ENCODE measurements at places on chromosomes 4 and X.
A peak's percentile ranks its signal among the peaks of the same experiment; 100 is the strongest.

GRCh38 chrX:20620306-20620705, 353.6 kb upstream of the RPS6KA3 start:
- no peak for DNase-seq

- no peak for DNase-seq
Measured at GRCh38 chr4:57156242-57156990, 46.2 kb upstream of the IGFBP7 start.

DNA sequence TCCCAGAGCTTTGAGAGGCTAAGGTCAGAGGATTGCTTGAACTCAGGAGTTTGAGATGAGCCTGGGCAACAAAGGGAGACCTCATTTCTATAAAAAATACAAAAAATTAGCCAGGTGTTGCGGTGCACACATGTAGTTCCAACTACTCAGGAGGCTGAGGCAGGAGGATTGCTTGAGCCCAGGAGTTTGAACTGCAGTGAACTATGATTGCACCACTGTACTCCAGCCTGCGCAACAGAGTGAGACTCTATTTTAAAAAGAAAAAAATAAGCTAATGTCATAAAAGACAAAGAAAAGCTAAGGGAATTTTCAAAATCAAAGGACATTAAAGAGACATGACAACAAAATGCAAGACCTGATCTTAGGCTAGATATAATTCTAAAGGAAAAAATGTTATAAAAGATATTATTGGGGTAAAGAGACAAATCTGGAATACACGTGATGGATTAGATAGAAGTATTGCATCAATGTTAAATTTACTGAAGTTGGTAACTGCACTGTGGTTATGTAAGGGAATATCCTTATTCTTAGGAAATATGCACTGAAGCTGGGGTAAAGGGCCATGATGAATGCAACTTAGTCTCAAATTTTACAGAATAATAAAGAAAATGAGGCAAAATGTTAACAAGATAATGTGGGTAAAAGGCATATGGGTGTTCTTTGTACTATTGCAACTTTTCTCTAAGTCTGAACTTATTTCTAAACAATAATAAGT, 75.2 kb downstream of the SPRY1 start:
- no peak for DNase-seq

- no peak for DNase-seq
Measured at GRCh38 chr4:108454227-108454626, 166.1 kb upstream of the RPL34 start.

DNA sequence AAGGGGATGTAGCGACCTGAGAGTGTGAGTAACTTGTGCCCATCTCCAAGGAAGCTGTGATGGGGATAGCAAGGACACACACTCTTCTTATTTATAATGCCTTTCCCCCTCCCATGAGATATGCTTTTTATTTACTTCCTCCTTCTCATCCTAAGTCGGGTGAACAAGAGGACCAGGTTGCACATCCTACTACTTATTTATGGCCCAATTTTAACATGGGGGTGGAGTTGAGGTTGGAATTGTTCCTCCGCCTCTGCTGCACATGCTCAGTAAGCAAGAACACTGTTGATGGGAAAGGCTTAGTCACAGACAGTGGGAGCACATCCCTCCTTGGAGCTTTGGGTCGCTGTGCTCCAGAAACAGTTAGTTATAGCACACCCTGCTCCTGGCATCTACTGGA, 15.2 kb upstream of the TLR8 start:
- DNase-seq = no peak

GRCh38 chr4:126899331-126899801, 733.4 kb upstream of the INTU start:
- peak; percentile 41 for DNase-seq

DNA sequence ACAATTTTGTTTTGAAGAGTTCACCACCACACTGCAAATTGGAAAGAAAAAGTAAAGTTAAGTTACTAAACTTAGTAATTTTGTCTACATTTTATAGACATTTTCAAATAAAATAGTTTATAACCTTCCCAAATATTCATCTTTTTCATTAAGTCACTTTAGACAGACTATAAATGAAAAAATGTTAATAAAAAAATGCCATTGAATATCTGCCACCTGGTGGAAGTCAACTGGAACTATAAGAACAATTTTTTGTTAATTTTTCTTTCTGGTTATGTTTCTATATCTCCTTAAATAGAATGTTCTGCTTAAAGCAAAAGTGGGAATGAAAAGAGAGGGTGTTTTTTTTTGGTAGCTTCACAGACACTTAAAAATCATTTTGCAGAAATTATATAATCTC, 534.4 kb upstream of the PCDH10 start:
- no peak for DNase-seq

DNA sequence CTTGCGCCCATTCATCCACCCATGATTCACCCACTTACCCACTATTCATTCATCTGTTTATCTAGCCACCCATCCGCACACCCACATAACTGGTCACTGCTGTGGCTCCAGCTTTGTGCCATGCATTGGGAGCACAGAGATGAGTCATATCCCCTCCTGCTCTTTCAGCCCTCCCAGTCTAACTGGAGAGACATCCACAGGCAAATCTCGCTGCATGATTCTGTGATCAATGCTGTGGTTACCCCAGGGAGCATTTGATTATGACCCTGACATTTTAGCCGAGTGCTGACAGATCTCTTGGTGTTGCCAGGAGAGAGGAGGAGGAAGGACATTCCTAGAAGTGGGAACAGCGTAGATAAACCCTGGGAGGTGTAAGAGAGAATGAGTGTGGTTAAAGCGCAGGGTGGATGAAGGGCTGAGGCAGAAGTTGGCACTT, 10.4 kb upstream of the PORCN start:
- DNase-seq = no peak

DNA sequence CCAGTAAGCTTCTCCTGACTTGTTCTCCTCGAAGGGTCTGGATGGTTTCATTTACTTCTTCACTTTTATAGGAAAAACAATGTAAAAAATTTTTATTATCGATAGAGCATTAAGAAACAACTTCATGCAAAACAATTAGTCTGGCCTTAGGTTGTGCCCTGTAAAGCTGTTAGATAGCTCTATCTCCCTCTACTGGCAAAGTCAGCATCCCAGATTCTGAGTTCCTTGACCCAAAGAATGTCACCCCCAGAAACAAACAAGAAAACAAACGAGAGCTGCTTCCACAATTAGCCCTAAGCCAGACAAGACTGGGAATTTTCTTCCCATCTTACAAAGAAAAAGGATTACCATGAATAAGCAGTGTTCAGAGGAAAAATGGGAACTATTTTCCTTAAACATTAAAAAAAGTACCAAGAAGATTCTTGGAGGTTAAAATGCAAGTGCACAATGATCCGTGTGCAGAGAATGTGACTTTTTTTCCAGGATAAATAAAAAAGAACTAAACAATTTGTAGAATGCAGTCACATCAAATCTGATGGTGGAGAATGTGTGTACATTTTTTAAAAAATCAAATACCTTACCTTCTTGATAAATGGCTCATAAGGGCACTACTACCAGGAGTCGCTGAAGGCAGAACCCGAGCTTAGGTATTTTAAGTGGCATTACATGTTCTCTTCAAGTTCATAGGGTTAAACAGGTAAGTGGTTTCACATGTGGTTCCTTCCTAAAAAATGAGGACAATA, 293.2 kb downstream of the FBXO8 start:
- DNase-seq = no peak

GRCh38 chr4:112523008-112523721, 7.2 kb upstream of the NEUROG2 start:
- peak; percentile 42 for DNase-seq

DNA sequence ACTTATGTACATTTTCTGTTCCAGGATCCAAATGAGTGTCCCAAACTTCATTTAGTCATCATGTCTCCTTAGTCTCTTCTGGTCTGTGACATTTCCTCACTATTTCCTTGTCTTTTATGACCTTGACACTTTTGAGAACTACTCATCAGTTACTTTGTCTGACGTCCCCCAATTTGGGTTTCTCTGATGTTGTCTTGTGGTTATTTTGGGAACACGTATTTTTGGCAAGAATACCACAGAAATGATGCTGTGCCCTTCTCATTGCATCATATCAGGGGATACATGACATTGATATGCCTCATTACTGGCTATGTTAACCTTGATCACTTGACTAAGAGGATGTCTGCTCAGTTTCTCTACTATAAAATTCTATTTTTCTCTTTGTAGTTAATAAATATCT, 308.8 kb downstream of the ZNF674 start:
- no peak for DNase-seq

DNA sequence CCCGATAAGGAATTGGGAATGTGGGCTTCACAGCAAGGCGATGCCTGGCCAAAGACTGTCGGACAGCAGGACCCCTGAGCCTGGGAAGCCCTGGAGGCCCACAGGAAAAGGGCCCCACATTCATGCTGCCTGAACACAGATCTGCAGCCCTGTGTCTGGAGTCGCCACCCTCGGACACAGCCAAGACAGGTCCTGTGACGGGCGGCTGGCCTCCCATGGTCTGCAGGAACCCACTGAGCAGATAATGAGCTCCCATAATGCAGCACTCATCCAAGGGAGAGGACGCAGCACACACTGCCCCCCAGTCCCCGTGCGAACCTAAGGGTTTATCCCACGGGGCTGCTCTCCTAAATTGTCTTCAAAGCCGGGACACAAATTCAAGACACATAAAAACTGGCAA, 30.6 kb downstream of the ZFYVE28 start:
- DNase-seq = no peak

DNA sequence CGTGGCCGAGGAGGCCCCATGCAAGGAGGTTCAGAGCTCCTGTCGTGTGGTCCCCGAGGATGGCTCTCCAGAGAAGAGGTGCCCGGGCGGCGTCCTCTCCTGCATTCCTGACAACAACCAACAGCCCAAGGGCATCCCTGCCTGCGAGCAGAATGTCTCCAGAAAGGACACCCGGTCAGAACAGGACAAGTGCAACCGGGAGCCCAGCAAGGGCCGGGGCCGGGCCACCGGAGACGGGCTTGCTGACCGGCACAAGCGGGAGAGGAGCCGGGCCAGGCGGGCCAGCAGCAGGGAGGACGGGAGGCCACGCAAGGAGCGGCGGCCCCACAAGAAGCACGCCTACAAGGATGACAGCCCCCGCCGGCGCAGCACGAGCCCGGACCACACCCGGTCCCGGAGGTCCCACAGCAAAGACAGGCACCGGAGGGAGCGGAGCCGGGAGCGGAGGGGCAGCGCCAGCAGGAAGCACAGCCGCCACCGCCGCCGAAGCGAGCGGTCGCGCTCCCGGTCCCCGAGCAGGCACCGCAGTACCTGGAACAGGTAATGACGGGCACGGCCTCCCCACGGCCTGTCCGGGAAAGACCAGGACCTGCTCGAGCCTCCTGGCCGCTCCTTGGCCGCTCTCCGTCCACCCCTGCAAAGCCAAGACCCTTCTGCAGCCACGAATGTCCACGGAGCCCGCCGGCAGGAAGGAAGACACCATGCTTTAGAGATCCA, 9.8 kb downstream of the AKAP17A start:
- no peak for DNase-seq

DNA sequence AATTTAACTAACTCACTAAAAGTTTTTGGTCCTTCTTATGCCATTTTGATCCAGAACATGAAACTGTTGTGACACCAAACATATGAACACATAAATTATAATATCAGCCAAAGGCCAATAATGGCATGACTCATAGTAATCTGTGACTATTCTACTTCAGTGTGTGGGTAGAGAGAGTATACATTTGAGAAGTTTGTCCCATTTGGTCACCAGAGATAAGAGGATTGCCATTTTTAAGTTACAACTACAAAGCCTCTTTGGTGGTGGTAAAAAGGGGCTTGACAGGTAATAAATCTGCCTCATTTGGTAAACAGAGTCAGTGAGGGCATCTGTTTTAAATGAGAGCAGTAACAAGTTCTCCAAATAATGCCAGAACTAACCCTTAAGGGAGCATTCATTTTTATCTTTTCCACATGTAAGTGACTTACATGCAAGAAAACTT, 117.9 kb downstream of the TBC1D19 start:
- no peak for DNase-seq

GRCh38 chrX:149490100-149490499, 15.0 kb downstream of the IDS start:
- DNase-seq = no peak

GRCh38 chr4:52718123-52718522, 33.1 kb downstream of the ERVMER34-1 start:
- DNase-seq = no peak

GRCh38 chrX:46380148-46380752, 165.0 kb downstream of the ZNF674 start:
- no peak for DNase-seq

DNA sequence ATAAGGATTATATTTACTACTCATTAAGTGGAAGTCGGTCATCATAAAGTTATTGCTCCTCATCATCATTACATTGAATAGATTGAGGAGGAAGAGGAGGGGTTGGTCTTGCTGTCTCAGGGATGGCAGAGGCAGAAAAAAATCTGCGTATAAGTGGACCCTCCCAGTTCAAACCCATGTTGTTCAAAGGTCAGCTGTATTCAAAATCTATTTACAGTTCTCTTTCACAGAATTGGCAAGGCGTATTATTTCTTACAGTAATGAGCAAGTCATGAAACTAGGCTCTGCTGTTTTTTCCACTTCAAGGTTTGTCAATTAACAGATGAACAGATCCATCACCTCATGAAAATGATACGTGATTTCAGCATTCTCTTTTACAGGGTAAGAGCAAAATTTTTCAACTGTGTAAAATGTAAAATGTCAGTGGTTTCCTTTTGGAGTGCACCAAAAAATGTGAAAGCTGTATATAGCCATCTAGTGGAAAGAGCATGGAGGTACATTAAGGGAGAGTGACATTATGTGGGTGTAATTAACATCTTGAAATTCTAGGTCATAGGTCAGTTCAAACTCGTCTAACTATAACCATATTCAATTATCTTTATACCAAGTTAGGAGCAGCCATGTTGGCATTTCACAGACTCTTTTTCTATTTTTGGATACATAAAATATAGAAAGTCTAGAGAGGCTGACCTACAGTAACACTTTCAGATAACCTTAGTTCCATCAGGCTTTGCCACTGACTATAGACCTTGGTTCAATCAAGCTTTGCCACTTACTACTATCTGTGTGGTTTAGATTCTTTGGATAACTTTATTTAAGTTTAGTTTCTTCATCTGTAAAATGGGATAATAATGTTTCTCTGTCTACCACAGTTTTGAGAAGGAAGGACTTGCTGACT, 30.1 kb downstream of the NEIL3 start:
- DNase-seq = peak; percentile 40

GRCh38 chrX:77938083-77938680, 27.7 kb downstream of the ATP7A start:
- no peak for DNase-seq

GRCh38 chr4:8110071-8110986, 48.3 kb downstream of the ABLIM2 start:
- DNase-seq = peak; percentile 72

GRCh38 chr4:185956544-185956940, 112.4 kb upstream of the TLR3 start:
- no peak for DNase-seq

- no peak for DNase-seq
Measured at GRCh38 chr4:140095694-140096482, 58.1 kb downstream of the MAML3 start.

GRCh38 chr4:76784237-76784636, 113.7 kb downstream of the SOWAHB start:
- DNase-seq = no peak

Measured in left lung (tissue), 14 donors.